ENCODE measurements at places on chromosomes 12 and 14.

GRCh38 chr12:75865315-75865714, 166.3 kb downstream of the PHLDA1 start:
- no peak for DNase-seq

DNA sequence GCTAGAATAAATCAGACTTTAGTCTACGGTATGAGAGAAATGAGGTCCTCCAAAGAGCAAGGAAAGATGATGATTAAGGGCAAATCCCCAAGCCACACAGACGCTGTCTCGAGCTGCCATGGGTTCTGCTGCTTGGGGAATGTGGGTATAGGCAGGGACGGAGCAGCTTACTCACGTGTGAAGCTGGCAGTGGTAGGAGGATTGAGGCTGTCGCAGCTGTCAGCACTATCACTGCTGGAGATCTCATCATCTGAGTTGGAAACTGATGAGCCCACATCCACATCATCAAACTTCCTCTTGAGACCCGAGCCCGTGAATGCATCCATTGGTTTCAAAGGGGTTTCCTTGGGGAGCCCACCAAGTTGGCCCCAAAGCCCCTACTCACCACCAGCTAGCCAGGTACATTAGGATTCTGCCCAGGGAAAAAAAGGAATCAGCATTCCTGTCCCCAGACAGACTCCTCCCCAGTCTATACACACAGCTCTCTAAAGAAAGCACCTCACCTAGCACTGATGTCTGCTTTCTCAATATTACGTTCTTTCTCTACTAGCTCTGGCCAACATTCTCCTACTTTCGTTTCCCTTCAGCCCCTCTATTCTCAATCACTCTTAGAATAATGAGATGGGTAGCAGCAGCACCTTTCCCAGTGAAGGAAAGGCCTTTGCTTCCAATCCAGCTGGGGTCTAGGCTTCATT, 7.0 kb downstream of the CSRNP2 start:
- DNase-seq = no peak

DNA sequence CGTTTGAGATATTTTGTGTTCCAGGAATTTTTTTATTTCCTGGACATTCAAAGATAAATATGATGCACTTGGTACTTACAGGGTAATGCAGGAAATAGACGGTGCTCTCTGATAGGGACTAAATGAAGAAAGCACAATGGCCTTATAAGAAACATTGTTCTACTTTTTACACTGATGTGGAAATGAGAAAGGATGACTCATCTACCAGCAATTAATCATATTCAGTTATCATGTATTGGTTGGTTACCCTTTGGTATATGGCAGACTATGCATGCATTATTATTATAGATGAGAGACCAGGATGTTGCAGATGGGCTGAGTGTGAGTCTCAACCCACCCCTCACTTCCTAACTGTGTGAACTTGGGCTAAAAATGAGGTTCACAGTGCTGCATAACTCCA, 222.2 kb downstream of the FLRT2 start:
- no peak for DNase-seq

GRCh38 chr14:24335461-24336171, 745 bp upstream of the ADCY4 start:
- DNase-seq = no peak

DNA sequence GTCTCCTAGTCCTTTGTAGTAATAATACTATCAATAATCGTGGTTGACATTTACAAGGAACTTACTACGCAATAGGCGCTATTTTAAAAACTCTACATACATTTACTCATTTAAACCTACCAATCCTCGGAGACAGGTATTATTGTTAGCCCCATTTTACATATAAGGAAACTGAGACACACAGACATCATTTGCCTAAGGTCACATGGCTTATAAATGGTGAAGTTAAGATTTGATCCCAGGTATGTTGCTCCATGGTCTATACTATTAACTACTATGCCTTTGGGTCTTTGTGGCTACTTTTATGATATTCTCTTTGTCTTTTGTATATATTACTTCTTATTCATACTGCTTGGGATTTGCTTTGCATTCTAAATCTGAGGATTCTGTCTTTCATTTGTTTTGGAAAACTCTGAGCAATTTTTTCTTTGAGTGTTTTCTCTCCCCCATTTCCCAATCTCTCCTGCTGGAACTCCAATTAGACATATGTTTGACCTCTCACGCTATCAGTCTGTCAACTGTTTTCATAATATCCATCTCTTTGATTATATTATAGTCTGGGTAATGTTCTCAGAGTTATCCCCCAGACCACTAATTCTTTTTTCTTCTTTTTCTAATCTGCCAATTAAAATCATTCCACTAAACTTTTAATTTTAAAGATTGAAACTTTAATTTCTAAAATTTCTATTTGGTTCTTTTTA, 10.9 kb downstream of the NT5DC3 start:
- DNase-seq = no peak

DNA sequence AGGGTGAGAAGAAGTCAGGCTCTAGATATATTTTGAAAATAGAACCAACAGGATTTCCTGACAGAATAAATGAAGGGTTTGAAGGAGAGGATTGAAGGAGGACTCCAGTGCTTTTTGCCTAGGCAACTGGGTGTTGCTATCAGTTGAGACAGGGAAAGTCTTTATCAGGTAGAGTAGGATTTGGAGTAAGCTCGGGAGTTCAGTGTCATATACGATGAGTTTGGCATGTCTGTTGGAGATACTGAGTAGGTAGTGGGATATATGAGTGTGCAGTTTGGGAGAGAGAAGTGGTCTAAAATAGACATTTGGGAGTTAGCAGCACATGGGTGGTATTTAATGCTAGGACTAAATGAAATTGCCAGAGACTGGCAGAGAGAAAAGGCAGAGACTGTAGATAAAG, 141.2 kb downstream of the SAMD4A start:
- no peak for DNase-seq

DNA sequence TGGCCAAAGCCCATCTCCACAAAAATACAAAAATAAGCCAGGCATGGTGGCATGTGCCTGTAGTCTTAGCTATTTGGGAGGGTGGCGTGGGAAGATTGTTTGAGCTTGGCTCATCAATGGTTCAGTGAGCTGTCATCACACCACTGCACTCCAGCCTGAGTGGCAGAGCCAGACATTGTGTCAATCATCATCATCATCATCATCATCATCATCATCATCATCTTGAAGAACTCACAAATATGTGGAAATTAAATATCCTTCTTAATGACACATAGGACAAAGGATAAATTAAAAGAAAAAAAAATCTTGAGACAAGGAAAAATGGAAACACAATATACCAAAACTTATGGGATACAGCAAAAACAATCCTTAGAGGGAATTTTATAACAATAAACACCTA, 132.5 kb downstream of the LRFN5 start:
- no peak for DNase-seq

GRCh38 chr14:64095620-64096019, 198.6 kb downstream of the ESR2 start:
- no peak for DNase-seq

DNA sequence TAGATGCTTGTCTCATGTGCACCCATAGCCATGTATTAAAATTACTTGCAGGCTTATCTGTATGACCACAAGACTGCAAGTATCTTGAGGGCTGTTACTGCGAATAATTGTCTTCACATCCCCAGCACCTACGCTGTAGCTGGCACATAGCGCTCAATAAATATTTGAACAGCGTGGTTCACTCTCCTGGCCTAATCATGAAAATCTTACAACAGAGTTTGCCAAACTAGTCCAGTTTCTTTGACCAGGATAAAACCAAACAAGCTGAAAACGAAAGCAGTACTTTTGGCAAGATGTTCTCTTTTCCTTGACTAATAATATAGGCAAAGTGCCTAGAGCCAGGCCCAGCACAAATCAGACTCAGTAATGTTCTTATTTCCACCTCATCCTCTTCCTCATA, 106.7 kb downstream of the RPS29 start:
- DNase-seq = no peak

DNA sequence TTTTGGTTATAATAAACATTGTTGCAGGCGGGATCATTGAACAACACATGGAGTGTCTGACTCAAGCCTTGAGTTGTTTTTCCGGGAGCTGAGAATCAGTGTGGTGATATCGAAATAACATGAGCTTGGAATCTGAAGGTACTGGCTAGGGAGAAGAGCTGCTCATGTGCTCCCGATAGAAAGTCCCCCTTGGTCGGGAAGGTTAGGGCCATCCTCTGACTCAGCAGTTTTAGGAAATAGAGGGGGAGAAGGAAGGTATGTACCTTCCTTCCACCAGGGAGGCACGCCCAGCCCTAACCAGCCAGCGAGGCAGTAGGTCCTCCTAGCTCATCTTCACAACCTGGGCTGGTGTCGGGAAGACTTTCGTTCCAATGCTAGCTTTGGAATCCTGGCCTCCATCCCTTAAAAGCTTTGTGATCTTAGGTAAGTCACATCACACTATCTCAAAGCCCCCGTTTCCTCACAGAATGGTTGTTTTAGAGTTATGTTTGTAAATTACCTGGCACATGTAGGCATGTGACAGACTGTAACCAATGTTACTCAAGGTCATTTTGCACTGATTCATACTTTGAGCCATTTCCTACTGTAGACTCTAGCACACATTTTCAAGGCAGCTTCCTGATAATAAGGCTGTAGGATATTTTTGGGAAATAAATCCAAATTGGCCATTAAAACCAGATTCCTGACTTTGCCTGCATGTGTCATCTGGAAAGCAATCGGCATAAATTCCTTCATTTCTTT, 1.9 kb upstream of the RAB35 start:
- no peak for DNase-seq

DNA sequence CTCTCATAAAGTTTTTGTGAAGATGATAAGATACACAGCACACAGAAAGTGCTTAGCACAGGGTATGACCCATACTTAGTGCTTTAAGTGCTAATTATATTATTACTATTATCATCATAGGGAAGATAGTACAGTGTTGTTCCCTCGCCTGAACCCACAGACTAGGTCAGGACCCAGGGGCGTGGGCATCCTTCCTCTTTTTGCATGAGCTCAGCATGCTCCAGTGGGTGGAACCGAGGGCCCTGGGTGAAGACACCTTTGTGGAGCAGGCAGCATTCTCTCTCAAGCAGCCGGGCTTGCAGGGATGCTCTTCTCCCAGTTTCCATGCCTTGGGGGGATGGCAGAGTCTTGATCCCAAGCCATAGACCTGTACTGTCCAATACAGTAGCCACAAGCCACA, 34.8 kb downstream of the CRACR2A start:
- no peak for DNase-seq

GRCh38 chr14:64410084-64410774, 22.1 kb downstream of the MTHFD1 start:
- DNase-seq = no peak

DNA sequence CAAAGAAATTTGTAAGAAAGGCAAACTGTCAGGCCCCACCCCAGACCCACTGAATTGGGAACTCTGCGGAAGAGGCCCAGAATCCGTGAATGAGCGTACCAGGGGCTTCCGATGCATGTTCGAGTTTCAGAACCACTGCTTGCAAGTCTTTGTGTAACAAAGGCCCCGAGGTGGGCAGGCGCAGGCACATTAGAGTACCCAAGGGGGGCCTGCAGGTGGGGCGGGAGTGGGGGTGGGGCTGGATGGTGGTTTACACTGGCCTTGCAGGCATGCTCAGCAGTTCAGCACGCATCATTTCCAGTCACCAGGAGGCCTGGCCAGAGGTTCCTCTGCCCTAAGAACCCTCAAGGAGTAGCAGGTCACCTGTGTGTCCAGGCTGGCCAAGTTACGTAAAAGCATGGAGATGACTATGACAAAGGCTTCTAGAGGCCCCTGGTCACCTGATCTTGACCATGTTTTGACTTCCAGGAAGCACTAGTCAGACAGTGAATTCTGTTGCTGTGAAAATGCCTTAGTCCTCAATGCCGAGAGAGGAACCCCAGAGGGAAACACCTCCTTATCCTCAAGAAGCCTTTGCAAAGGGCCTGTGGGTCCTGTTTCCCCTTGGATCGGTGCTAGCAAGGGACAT, 33.2 kb upstream of the IRF2BPL start:
- no peak for DNase-seq

DNA sequence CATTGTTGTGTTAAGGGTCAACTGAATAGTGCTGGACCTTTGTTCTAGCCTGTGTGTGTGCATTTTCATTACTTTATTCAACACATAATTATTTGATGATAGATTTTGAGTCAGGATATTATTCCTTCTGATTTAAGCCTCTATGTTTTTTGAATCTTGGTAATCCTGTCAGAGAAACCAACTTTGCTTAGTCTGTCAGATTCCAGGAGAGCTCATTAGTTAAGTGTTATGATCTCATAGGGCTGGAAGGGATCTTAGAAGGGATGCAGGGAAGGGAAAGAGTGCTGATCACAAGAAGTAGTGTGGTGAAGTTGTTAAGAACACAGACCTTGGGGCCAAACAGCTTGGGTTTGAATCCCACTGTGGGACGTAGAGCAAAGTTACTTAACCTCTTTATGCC, 52.9 kb downstream of the SCN8A start:
- DNase-seq = no peak

DNA sequence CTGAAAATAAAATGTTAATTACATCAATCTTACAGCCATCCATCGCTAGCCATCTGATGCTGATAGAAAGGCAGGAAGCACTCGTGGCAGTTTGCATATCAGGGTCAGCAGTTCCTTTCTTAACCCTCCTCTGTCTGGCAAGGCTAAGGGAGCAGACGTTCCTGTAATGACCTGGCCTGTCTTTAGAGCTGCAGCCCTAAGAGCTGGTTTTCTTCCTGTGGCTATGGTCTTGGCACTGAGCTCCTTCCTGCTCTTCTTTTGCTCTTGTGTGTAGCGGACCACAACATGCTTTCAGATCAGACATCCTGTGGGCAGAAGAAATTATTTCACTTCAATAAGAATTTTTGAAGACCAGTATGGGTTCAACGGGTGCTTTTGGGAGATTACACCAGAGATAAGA, 170.4 kb downstream of the DAD1 start:
- DNase-seq = no peak

- no peak for DNase-seq
Measured at GRCh38 chr12:131222329-131223139, 268.8 kb downstream of the ADGRD1 start.

GRCh38 chr14:69708586-69709560, 58.1 kb upstream of the SRSF5 start:
- DNase-seq = no peak

- DNase-seq = no peak
Measured at GRCh38 chr12:39442831-39443080, 164 bp downstream of the KIF21A start.

DNA sequence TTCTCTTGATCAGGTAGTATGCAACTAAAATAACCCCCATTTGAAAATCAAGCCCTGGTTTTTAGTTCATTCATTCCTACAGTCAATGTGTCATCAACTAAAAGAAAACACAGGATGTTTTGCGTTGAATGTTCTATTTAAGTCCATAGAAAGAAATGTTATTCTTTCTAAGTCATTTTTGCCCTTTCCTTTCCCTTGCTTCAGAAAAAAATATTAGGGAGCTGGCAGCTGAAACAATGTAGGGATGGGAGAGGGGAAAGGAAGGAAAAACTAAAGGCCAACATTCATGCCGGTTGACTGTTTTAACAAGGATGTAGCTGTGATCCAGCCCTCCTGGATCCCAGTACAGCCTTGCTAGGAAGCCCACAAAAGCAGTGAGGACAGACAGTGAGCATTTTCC, 155.1 kb downstream of the BTG1 start:
- DNase-seq = no peak

- DNase-seq = no peak
Measured at GRCh38 chr12:78087363-78087675, 256.6 kb downstream of the NAV3 start.
